Hematopoietic multipotent progenitor cell treated with erythropoietin and hydrocortisone succinate and interleukin-3 and kit ligand, for 4 days (in vitro differentiated cells): ENCODE measurements at places on chromosomes 7 and 10.

- DNase-seq, result no peak
These were observed 336.3 kb upstream of the MAGI2 start for GRCh38 chr7:79789584-79790345.

DNA sequence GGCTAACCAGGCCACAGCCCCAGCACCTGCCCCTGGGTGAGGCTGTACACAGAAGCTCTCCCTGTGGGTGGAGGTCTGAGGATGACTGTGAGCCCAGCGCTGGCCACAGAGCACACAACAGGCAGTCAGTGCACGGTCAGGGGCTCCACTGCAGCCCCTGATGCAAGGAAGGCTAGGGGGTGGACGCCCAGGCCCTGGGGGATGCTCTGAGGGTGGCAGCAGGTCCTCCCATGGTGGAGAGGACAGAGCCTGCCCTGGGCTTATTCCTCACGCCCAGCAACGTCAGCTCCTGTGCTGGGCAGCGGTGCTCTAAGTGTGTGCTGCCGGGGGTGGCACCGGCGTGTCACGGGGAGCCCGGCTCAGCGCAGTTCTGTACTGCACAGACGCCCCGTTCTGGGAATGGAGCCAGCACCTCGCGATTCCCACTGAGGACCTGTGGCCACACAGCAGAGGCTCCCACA lies 223.2 kb downstream of the MAD1L1 start:
- DNase-seq, result no peak

- DNase-seq, result no peak
These were observed 50.9 kb upstream of the LEP start for GRCh38 chr7:128190051-128190647.

DNA sequence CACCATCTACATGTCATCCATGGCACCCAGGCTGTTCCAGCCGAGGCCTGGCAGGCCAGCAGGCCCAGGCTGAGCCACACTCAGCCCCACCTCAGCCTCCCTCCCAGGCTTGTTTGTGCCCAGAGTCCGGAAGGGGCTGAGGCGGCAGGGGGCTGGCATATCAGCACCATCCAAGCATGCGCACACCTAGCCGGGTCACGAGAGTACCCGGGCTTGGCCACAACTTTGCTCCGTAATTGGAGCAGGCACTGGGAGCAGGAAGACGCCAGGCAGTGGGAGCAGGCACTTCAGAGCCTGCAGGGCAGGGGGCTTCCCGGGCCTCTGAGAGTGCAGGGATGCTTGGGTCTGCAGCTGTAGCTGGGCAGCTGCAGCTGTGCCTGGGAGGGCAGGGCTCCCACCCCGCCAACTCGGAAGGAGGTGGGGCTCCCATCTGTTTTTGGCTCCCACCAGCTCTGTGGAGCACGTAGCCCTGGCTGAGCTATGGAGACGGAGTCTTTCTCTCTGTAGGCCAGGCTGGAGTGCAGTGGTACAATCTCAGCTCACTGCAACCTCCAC lies 15.2 kb upstream of the TSPAN15 start:
- no peak for DNase-seq

GRCh38 chr7:33886149-33886623 lies 19.2 kb upstream of the BMPER start:
- DNase-seq, result peak; percentile 72

GRCh38 chr10:6045314-6045848 lies 16.8 kb downstream of the IL2RA start:
- peak; percentile 90 for DNase-seq

- no peak for DNase-seq
These were observed 5.7 kb downstream of the HOXA5 start for GRCh38 chr7:27137640-27138315.

- DNase-seq, result no peak
These were observed 732 bp downstream of the CPVL start for GRCh38 chr7:29145553-29146056.

- no peak for DNase-seq
These were observed 37.1 kb downstream of the SLC25A13 start for GRCh38 chr7:96284835-96285234.

GRCh38 chr10:122113945-122114747 lies 125.2 kb downstream of the TACC2 start:
- no peak for DNase-seq

DNA sequence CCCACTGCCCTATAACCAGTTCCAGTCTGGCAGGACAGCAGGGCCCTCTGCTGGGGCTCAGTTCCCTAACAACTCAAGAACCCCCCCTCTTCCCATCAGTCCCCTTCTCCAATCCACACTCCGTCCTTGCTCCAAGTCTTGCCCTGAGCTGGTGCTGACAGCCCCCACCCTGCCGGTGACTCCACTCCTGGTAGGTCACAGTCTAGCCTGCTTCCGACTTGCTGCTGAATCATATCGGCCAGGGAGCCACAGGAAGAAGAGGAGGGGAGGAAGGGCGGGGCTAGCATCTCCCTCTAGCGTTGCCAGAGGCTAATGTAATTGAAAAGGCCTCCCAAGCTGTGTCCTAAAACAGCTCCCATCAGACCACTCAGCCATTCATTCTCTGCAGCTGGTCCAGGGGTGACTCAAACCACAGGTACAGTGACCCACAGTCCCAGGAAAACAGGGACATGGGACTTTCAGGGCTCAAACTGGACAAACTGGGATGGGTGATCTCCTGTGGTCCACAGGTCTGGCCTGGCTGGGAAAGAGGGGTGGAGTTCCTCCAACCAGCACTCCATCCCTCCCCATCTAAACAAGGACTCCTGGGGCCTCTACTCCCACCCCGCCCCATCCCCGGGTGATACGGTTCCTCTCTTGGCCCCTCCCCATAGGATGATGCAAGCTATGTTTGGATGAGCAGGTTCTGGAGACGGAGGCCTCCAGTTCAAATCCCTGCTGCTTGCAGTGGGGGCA lies 158.8 kb downstream of the SH3PXD2A start:
- peak; percentile 89 for DNase-seq

DNA sequence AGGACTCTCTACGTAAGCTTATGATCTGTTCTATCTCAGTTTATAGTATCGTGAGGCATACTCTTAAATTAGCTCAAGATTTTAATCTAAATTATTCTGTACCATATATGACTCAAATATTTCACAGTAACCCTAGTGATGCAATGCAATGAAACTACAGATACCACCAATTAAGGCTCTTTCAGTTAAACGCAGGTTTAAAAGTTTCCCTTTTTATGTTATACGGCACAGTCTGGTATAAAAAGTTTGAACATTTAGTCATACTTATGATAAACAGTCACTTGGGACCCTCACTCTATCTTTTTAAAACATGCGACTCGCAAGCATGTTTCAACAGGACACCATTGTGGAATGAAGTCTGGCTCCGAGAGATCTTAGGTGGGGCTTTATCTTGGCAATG lies 107.2 kb downstream of the CDK6 start:
- no peak for DNase-seq

GRCh38 chr10:16910793-16911164 lies 93.6 kb upstream of the RSU1 start:
- peak; percentile 70 for DNase-seq

GRCh38 chr10:104243512-104243911 lies 11.2 kb upstream of the GSTO1 start:
- no peak for DNase-seq

- peak; percentile 71 for DNase-seq
These were observed 164.1 kb downstream of the PTEN start for GRCh38 chr10:88027570-88027969.

GRCh38 chr10:93182049-93182327 lies 108.3 kb downstream of the CYP26A1 start:
- no peak for DNase-seq

DNA sequence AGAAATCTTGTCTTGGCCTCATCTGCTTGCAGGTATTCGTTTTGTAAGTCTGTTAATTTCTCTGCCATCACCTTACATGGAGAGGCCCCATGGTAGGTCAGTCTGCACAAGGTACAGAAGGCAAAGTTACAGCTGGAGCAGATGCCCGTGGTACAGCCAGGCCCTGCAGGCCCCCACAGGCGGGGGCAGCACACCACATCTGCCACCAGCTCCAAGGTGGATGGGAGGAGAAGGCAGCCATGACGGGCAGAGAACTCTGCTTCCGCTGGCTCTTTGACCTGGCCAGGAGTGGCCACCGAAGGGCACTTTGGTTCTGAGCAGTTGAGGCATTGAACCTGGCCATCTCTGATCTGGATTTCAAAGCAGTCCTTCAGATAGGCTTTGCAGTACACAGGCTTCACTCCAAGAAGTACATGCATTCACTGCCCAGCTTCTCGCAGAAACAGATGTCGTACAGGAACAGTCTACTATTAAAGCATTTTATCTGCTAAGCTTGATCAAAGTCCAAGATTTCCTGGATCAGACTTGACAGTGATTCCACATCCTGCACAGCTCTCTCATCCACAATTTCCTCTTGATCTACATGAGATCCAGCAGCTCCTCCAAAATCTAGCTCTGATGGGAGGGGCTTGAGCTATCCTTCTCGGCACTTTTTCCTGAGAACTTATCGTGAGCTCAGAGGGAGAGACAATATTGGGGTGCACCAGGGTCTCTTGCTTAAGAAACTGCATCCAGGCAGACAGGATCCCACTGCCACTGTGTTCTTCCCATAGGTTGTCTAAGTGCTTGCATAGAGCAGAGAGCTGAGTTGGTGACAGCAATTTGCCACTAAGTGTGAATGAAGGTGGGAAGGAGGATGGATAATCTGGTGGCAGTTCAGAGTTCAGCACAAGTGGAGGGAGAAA lies 120.7 kb downstream of the TRRAP start:
- DNase-seq, result no peak

GRCh38 chr10:94205396-94205831 lies 157.3 kb downstream of the NOC3L start:
- DNase-seq, result no peak

DNA sequence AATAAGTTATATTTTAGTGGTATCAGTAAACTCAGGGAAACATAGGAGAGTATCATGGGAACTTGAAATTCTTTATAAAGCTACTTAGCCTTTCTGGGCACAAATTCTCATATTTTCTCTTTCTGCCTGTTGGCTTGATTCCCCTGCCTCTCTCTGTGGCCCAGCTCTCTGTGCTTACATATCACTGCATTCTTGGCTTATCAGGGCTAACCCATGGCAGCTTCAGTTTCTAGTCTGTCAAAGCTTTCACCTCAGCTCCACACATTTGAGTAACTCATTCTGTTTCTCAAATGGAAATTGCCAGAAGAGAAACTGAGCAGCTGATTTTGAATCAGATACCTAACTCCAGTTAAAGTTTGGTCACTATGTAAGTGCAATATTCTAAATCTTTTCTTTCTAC lies 713.1 kb downstream of the DNAJB9 start:
- DNase-seq, result no peak
